ENCODE measurements at places on chromosomes 7 and 10.
A peak's percentile ranks its signal among the peaks of the same experiment; 100 is the strongest.

- peak; percentile 49 for DNase-seq
These were observed 983 bp downstream of the TNRC18 start for GRCh38 chr7:5422396-5423305.

DNA sequence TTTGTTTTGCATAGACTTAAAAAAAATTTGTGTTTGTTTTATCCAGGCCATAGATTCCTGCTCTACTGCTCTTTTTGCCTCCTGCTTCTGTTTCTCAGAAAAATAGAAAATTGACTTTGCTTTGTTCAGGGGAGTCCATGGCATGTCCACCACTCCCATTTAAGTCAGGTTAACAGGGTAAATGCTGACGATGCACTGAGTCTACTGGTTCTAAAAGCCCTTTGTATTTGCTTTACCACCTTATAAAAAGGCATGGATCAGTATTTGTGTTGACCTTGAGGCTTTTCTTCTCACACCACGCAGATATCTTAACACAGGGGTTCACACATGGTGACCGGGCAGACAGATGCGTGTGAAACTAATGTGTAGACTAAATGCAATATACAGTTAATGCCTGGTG lies 139.5 kb upstream of the RHEB start:
- DNase-seq = no peak

GRCh38 chr10:98467506-98468318 lies 21.0 kb upstream of the HPS1 start:
- DNase-seq = peak; percentile 89

DNA sequence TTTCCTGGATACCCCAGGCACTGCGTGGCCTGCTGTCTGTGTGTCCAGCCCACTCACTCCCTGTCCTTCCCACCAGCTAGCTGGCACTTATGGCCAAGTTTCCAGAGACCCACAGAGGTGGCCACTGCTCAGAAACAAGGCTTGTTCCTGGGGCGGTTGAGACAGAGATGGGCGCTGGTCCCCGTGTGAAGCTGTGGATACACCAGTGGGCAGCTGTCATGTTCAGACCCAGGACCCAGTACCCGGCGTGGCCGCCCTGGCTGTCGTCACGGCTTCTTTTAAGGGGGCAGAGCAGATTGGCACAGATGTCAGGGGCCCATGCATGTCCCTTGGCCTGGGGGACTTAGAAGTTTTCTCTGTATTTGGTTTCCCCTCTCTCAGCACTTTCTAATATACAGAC lies 36.3 kb downstream of the FOXL3 start:
- DNase-seq = no peak

DNA sequence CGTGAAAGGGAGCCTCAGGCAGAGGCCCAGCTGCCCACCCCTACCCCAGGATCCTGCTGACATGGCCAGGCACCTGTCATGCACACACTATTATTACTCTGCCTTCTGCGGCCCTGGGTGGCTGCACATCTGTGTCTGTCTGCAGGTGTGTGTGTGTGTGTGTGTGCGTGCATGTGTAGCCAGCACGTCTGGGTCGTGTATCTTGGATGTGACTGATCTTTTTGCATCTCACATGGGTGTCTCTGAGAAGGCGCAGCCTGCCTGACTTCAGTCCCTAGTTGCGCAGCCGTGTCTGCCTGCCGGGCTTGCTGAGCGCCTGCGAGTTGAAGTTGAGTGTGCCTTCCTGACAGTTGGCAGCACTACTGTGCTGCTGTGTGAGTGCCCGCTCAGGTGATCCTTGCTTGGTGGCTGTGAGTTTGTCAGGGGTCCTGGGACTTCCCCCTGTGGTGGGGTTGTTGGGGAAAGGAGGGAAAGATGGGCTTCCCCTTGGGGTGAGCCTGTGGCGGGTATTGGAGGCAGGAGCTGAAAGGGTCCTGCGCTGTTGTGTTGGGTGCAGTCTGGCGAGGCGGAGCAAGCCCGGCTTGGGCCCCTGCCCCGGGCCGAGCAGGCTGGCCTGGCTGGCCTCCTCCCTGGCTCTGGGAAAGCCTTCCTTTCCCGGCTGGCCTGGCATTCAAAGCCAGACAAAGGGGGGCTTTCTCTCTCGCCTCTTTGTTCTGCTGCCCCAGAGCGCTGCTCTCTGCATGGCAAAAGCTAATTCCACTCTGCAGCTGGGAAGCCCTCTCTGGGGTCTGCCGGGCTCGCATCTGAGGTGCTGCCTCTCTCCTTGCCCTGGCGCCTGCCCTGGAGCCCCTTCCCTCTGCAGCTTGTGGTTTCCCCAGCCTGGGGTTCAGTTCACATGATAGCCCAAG lies 4.9 kb downstream of the TRIM8 start:
- DNase-seq = no peak

GRCh38 chr10:97707134-97707861 lies 6.2 kb upstream of the MARVELD1 start:
- DNase-seq = no peak
